ENCODE measurements at places on chromosomes 1 and 21. TPM values are rescaled to one million over a fixed set of nuclear protein-coding genes. Genes with fewer than 3 reads are reported as not detected.

LCE1E gene
- not detected for total RNA-seq

TMEM269 gene
- 0.15 TPM for total RNA-seq

- no peaks in the 10 kb centered on the region for H3K36me3 ChIP-seq
- H3K4me3 ChIP-seq = no peak overlapping the region
- no peaks in the 10 kb centered on the region for H3K4me1 ChIP-seq
- H3K27ac ChIP-seq = no peak overlapping the region
- H3K27me3 ChIP-seq = no peaks in the 10 kb centered on the region
Measured at GRCh38 chr1:219419065-219419464, 193.8 kb downstream of the ZC3H11B start.

GRCh38 chr1:33725037-33725436 lies 138.8 kb upstream of the HMGB4 start:
- no peaks in the 10 kb centered on the region for H3K4me1 ChIP-seq
- no peak overlapping the region for H3K4me3 ChIP-seq
- H3K27me3 ChIP-seq = no peaks in the 10 kb centered on the region
- no peaks in the 10 kb centered on the region for H3K36me3 ChIP-seq
- DNase-seq = no peak
- no peak overlapping the region for H3K27ac ChIP-seq

- H3K4me3 ChIP-seq = no peak overlapping the region
- no peaks in the 10 kb centered on the region for H3K36me3 ChIP-seq
- no peak overlapping the region for H3K27ac ChIP-seq
Measured at GRCh38 chr1:88680471-88680870, 3.6 kb upstream of the PKN2 start.
